Transverse colon (tissue), 4 donors: ENCODE measurements at places on chromosomes 5 and 9. TPM values are rescaled to one million over a fixed set of nuclear protein-coding genes. Genes with fewer than 3 reads are reported as not detected.
A peak's percentile ranks its signal among the peaks of the same experiment; 100 is the strongest.

- DNase-seq: no peak
These were observed 11.0 kb downstream of the RGS3 start for GRCh38 chr9:113474360-113475028.

GRCh38 chr9:75088646-75089372 is 495 bp downstream of the OSTF1 start:
- peak; percentile 71 for DNase-seq

- DNase-seq: no peak
These were observed 165.0 kb downstream of the FBXL7 start for GRCh38 chr5:15664961-15665360.

DNA sequence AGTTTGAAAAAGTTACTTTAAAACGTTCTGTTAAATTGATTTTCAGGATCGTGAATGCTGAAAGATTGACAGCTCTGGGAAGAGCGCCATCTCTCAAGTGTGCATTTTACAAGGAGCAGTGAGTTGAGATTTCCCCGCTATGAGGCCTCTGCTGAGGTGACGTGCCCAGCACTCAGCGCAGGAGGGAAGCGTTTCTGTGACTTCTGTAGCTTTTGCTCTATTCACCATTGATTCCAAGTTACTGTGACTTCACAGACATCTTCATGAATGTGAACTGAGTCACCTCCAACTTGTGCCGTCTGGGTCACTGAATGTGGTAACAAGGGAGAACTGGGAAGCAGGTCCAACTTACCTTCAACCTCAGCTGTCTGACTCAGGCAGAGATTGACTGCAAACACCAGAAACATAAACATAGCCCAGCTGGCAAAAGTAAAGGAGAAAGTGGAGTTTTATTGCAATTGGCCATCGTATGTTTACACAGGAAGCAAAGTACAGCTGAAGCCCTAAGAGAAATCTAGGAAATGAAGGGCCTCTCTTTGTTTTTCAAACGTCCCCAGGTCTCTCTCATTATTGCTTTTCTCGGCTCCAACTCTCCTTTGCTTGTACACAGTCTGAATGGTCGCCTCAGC is 428.8 kb upstream of the CLINT1 start:
- DNase-seq: peak; percentile 11

GRCh38 chr9:91727316-91727861 is 222.6 kb downstream of the ROR2 start:
- DNase-seq: no peak

DNA sequence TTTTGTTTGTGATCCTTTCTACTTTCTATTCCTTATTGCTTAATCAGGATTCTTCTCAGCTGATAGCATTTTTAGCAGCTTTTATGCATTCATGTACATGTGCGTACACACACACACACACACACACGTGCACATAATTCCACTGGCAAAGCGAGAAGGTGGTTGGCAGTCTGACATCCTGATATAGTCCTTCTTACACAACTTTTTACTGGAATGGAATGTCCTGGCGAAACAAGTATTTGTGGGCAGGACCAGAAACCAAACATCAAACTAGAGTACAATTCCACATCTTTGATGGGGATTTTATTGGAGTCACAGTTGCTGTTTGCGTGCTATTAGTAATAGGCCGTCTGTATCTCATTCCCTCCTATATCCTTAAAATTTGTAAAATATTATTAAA is 356.5 kb downstream of the CCDC171 start:
- no peak for DNase-seq

DNA sequence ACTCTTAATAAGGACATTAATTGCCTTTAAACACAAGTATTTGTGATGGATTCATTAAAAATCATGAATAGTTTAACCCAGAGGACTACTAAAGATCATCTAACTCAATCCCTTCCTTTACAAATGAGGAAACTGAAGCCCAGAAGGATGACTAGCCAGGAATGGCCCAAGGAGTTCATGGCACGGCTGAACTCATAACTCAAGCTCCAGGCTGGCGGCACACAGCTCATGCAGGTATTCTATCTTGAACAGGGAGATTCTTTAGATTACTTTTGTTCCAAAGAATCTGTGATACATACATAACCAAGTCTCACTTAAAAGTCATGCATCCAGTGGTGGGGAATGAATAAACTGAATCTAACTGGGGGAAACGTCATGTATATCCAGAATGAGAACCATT is 495.5 kb downstream of the ACTL7B start:
- DNase-seq: no peak

GRCh38 chr9:93143830-93144530 is 9.9 kb upstream of the NINJ1 start:
- DNase-seq: peak; percentile 42

DNA sequence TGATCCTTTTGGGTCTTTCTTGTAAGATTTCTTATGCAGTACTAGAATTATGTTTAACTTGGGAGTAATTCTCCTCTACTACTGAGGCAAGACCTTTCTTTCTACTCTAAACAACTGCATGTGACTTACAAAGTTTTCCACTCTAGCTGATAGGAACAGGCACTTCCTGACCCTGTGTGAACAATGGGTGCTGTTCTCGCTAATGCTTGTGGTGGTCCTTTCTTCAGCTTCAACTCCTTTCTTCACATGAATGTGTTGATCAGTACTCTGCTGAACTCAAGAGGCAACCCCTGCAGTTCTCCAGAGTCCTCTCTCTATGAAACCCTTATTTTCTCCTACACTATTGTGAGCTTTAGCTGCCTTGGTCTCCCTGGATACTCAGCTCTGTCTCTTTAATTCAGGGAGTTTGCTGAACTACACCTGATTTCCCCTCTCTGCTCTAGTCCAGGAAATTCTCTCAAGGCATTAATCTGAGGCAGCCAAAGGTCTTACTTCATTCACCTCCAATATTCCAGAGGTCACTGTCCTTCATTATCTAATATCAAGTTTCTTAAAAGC is 484.6 kb upstream of the PIK3R1 start:
- DNase-seq: no peak

The ZNF879 gene
- 8.2 TPM for total RNA-seq

The DMRT3 gene
- not detected for total RNA-seq

The LCP2 gene
- 17.5 TPM for total RNA-seq

The ELOVL7 gene
- 1.2 TPM for total RNA-seq

The PPIP5K2 gene
- 63.8 TPM for total RNA-seq
